ENCODE measurements at places on chromosomes 13 and 19. TPM values are rescaled to one million over a fixed set of nuclear protein-coding genes. Genes with fewer than 3 reads are reported as not detected.

GRCh38 chr19:27759896-27760295 is 1453.1 kb downstream of the UQCRFS1 start:
- DNase-seq: no peak

DNA sequence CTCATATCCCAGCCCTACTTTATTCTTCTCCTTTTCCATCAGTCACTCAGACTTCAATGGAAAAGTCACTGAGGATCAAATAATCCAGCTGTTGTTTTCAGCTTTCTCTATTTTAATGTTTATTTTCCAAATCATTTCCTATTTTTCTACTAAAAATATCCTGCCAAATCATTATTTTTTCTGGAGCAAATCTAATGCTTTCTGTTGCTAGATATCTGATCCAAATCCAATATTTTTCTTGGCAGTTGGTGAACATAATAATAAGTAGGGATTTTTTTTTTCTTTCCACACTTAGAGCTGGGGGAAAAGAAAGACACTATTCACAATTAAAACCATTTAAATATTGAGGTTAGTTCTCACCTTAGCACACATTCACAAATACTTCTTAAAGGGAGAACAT is 656.1 kb downstream of the DACH1 start:
- DNase-seq: no peak

DNA sequence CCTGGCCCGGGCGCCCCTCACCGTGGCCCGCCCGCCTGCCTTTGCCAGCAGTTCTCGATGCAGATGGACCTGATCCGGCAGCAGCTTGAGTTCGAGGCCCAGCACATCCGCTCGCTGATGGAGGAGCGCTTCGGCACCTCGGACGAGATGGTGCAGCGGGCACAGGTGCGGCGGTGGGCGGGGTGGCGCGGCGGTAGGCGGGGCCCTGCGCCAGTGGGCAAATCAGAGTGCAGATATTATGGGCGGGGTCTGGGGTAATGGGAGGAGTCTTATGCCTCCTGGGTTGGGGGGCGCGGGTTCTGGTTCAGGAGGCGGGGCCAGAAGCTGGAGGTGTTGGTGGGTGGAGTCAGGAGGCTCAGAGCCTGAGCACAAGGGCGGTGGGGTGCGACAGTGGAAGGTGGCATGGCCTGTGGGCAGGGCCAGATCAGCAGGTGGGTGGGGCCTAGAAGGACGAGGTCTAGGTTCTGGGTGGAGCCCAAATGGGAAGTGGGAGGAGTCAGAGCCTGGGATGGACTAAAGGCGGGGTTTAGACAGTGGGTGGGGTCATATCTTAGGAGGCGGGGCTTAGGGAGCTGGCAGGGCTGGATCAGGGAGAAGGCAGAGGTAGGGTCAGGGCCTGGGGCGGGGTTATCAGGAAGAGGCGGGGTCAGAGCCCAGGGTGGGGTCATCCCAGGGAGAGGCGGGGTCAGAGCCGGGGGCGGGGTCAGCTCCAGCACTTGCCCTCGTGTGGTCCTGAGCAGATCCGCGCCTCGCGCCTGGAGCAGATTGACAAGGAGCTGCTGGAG is 5.6 kb downstream of the APC2 start:
- DNase-seq: peak; percentile 56

GRCh38 chr13:23903906-23904280 is 6.6 kb upstream of the C1QTNF9B start:
- no peak for DNase-seq

DNA sequence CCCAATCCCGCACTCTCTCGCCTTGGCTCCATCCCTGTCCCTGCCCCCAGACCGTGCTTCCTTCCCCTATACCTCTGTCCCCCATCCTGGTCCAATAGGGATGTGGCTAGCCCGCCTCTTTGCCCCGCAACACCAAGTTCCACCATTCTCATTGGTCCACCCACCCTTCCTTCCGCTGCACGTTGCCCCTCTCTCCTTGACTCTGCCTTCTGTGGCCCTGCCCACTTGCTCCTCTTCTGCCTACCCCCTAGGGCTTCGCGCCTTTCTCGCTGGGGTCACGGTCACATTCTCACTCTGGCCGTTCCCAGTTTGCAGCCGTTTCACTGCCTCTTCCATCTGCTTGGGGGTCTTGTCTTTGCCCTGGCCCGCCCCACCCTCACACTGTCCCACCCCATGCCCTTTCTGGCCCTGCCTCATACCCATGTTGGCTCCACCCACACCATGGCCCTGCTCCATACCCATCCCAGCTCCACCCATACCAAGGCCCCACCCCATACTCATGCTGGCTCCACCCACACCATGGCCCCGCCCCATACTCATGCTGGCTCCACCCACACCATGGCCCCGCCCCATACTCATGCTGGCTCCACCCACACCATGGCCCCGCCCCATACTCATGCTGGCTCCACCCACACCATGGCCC is 4.5 kb upstream of the ARHGAP45 start:
- DNase-seq: no peak

GRCh38 chr13:30119476-30119875 is 187.9 kb downstream of the KATNAL1 start:
- no peak for DNase-seq

GRCh38 chr13:31074756-31075155 is 86.9 kb downstream of the HSPH1 start:
- no peak for DNase-seq

DNA sequence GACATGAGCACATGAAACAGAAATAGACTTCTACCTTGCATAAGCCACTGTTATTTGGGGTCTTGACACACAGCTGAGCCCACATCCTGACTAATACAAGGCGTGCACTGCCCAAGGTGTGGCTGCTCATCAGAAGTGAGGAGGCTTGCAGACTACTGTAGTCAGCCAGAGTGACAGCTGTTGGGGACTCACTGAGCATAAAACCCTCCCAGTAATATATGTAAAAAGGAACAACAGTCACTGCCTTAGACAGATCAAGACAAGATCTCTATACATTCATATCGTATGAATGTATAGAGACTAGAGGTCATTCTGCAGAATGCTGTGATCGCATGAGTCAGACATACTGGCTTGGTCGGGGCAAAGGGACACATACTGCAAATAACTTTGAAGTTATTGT is 4.1 kb upstream of the C1QTNF9B start:
- no peak for DNase-seq

- DNase-seq: no peak
These were observed 11.0 kb downstream of the MAN2B1 start for GRCh38 chr19:12655546-12655945.

DNA sequence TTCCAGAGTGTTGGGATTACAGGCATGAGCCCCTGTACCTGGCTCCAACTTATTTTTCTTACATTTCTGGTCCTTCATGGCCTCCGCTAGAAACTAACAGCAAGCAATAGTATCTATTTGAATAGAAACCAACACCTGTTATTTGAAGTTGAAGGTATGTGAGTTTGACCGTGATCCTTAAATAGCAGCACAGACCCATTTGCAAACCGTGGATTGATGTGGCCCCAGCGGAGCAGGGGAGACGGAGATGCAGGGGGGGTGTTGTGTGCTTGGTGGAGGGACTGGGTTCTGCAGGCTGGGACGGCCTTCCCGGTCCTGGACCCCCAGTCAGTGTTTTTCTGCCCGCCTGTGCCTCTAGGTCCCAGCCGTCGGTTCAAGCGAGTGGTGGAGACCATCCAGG is 16.9 kb downstream of the TMEM150B start:
- no peak for DNase-seq

DNA sequence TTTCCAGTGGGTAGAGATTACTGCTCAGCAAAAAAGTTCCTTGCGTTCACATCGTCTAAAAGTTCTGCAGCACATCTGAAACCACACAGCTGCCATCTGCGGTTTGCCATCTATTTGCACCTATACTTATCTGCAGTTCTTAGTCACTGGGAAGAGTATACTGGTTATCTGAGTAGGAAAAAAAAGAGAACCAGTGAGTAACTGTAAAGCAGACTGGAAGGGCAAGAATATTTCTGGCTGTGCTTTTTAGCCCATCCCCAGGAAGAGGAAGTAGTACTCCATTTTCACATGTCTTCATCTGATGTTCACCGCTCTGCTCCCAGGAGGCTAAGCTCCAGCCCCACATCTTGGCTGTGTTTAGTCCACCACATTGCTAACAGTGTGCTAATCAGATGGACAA is 35.6 kb downstream of the EFNB2 start:
- no peak for DNase-seq

DNA sequence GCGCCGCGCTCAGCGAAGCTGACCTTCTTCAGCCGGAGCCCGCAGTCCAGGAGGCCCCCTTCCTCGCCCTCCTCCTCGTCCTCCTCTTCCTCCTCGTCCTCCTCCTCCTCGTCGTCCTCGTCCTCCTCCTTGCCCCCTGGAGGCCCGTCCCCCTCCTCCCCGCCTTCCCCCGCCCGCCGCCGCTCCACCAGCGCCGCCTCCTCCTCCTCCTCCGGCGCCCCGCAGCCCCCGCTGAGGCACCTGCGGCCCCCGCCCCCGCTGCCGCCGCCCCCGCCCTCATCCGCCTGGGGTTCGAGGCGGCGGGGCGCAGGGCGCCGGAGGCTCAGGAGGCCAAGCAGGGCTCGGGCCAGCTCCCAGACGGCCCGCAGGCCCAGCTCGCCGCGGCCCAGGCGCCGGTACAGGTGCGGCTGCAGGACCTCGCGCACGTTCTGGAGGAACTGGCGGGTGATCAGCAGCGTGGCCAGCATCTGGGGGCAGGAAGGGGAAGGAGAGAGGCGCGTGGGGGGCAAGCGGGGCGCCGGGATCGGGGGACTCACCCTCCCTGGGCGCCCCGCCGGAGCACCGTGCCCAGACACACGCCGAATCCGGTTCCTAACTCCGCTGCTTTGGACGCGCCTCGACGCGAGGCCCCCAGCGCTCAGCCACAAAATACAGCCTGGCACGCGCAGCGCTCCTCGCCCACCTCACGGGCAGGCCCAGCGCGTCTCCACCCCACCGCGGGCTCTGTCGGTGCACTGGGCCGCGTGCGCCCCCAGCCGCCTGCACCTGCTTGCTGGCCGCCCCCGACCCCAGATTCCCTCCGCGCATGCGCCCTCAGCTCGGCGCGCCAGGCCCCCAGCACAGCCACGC is 5.9 kb downstream of the ANO8 start:
- DNase-seq: no peak

DNA sequence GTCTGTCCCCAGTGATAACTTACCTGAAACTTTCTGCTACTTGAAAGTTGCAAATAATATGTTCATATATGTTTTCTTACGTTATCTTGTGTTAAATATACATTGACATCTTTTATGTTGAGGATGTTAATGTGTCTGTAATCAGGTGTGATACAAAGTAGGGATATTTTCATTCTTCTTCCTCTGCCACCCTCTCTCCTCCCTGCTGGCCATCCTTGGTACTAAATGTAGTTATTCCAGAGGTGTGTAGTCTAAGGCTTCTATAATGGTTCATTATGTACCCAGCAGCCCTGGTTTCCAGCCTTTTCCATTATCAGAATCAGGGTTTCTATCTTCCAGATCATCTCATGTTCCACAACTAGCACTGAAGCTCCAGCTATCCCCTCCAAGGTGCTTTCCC is 606.7 kb upstream of the KLHL1 start:
- no peak for DNase-seq

- no peak for DNase-seq
These were observed 96.6 kb downstream of the TEX26 start for GRCh38 chr13:31029102-31029501.

DNA sequence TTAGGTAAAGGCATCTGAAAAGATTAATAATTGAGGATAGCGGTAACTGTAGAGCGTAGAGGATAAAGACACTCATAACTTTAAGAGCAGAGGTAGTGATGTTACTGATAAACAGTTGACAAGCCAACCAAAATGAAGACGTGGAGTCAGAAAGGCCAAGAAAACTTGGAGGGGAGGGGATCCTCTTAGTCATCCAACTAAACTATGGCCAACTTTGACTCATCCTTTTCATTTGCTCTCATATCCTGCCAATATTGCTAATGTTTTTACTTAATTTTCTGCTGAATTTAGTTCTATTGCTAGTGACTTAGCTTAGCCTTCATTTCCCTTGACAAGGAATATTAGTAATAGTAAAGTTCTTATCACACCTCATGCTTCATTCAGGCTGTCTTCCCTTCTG is 13.4 kb downstream of the ITGBL1 start:
- DNase-seq: no peak

DNA sequence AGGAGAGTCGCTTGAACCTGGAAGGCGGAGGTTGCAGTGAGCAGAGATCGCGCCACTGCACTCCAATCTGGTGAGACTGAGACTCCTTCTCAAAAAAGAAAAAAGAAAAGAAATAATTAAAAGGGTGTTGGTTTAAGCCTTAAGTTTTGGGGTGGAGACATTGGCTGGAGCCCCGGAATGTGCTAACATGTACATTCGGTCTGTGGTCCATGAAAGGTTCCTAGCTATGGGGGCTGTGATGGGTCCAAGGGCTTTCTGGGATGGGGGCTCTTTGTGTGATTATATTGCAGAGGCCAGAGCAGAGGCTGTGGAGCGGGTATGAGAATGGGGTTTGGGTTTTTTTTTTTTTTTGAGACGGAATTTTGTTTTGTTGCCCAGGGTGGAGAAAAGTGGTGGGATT is 14.4 kb downstream of the NFKBID start:
- no peak for DNase-seq

- no peak for DNase-seq
These were observed 2.4 kb downstream of the METTL21C start for GRCh38 chr13:102692491-102692826.

GRCh38 chr13:28533441-28534166 is 38.7 kb upstream of the FLT1 start:
- DNase-seq: no peak

DNA sequence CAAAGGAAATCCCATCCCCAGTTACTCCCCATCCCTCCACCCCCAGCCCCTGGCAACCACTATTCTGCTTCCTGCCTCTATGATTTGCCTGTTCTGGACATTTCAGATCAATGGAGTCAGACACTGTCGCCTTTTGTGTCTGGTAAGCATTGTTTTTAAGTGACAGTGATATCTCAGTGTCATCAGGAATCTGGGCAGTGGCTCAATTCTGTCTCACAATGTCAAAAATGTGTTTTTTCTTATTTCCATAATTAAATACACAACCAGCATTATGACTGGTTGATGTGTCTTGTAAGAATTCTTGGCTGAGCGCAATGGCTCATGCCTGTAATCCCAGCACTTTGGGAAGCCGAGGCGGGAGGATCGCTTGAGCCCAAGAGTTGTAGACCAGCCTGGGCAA is 20.2 kb upstream of the PGLS start:
- DNase-seq: no peak

GRCh38 chr19:49432141-49433073 is 7.2 kb downstream of the GFY start:
- DNase-seq: peak; percentile 69

The ZNF492 gene
- total RNA-seq: 1.2 TPM

The CLDN10 gene
- not detected for total RNA-seq

The SIRT6 gene
- 34.2 TPM for total RNA-seq

The PPM1N gene
- total RNA-seq: 2.3 TPM

The CAMSAP3 gene
- total RNA-seq: not detected

Data from CD4-positive, CD25-positive, alpha-beta regulatory T cell (primary cell).